CD8-positive, alpha-beta memory T cell (primary cell): ENCODE measurements at places on chromosomes 5 and 9.

DNA sequence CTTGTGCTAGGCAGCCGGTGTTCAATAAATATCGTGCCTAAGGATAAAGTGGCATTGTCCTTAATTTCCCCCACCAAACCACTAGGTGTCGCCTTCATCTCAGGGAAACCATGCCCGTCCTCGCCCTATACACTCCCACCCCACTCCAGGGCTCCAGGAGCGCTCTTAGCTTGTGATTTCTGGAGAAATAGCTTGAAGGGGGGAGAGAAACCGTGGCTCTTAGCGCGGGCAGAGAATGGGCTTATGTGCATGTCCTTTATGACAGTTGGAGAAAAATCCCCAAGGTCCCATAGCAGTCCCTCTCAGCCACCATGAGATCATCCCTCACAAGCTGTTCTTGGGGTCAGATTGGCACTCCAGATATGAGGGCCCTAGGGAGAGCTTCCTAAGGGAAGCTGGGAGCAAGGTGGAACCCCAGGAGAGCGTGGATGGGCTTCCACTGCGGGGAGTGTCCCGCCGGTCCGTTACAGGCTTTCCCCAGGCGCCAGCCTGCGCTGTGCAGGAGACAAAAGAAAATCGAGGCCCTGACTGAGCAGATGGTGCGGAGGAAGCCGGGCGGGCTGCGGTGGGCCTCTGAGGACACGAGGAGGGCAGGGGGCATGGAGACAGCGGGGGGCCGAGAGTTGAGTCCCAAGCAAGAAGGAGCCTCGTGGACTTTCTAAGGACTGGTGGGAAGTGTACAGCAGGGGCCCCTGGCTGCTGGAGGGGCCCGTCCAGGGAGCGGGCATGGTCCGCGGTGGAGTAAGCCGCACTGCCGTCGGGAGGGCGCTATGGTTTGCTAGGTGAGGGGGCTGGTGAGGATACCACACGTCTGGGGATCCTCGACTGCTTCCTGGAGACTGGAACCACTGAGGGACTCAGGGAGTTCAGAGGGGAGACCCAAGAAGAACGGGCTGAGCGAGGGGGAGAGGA is 750 bp upstream of the NPR2 start:
- peak; percentile 31 for DNase-seq

- DNase-seq = no peak
Observed at GRCh38 chr9:114249424-114250234, 73.3 kb upstream of the ORM1 start.

GRCh38 chr9:88180081-88180765 is 41.9 kb upstream of the SPATA31C2 start:
- no peak for DNase-seq

DNA sequence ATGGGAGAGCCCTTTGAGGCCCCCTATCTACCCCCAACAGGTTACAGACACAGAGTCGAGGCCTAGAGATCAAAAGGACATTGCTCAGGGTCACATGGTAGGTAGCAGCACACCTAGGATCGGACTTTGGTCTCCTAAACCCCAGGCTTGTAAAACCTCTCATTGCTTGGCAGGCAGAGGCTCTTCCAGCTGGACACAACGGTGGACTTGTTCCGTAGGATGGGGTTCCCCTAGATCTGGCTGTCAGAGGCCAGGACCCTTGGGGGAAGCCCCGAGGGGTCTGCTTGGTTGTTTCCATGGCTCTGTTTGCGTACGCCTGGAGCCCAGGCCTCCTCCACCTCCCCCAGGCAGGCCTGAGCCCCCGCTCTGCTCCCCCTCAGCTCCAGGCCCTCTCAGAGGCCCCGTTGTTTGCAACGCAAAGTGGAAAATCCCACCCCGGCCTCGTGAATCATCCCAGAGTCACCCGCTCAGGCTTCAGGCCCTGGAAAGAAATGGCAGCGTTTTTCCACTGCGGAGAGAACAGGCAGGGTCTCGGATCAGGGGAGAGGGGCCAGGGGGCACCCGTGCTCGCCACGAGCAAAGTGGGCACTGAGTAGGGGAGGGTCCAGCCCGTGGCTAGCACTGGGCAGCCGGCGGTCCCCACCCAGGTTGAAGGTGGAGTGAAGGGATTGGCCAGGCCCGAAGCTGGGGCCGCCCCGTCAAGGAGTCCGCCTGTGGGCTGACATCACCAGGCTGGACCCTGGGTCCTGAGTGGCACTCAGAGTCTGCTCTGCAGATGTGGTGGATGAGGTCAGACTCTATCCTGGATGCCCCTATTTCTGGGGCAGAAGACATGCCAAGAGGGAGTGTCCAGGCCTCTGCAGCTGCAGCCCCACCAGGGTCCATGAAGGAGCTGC is 19.8 kb downstream of the COL27A1 start:
- no peak for DNase-seq

- peak; percentile 27 for DNase-seq
Observed at GRCh38 chr5:149294872-149295829, 23.5 kb downstream of the AFAP1L1 start.

- DNase-seq = no peak
Observed at GRCh38 chr5:177473443-177474001, at the start of gene DBN1. DBN1 (minus strand) TSS chr5:177473634; CDS start chr5:177473521, 113 bp downstream.

GRCh38 chr9:85007748-85008147 is 338.2 kb downstream of the NTRK2 start:
- DNase-seq = no peak

DNA sequence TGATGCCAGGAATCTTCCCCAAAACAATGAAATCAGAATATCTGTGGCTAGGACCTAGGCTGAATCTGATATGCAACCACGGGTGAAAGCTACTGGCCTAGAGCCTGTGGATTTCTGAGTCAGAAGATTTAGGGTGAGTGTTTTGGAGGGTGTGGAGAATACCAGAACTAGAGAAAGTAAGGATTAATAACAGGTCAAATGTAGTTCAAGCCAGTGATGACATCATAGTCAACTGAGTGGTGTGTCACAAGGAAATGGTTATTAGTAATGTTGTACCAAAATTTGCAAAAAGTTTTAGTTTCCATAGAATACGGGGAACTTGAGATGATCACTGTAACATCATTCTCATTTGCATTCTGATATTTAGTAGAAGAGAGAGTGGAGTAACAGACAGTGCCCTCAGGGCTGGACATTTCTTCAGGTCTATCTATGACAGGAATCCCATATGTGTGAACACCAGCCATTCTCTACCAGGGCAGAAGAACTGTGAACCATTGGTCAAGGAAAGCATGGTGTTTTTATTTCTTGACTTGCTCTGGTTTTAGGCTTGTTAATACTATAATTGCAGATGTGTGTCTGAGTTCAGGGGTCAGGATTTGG is 3.7 kb downstream of the GALNT12 start:
- DNase-seq = no peak

- no peak for DNase-seq
Observed at GRCh38 chr5:39284552-39284951, 65.2 kb upstream of the FYB1 start.

GRCh38 chr5:146111409-146111808 is 6.0 kb upstream of the PLAC8L1 start:
- no peak for DNase-seq

DNA sequence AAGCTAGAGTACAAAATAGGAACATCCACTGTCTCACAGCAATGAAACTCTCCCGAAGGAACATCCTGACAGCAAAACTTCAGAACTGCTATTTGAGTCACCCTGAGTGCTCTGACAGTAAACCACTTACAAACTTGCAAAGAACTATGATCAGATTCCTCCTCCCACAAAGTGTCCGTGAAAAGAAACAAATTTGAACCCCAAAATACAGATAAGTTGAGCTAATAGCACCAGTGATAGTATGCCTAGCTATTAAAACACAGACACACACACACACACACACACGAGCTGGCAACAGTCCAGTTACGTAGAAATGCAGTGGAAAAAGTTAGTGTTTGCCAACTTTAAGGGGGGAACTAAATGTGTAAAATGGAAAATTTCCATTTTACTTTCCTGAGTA is 3.1 kb upstream of the GLIS3 start:
- DNase-seq = no peak

DNA sequence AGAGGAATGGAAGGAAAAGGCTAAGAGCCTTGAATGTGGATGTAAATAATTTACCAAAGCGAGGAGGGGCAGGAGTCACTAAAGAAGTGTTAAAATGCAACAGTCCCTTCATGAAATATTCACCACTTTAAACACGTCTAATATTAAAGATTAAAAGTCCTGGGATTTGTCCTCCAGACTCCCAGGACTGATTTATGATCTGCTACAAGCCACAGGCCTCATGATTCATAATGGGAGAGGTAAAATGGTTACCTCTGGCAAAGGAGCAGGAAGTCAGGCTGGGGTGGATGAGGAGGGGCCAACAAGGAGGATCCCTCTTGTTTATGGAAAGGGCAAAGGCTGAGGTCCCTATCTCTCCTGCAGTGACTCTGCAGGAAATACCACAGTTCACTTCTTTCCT is 292.4 kb downstream of the TRIM32 start:
- DNase-seq = no peak

DNA sequence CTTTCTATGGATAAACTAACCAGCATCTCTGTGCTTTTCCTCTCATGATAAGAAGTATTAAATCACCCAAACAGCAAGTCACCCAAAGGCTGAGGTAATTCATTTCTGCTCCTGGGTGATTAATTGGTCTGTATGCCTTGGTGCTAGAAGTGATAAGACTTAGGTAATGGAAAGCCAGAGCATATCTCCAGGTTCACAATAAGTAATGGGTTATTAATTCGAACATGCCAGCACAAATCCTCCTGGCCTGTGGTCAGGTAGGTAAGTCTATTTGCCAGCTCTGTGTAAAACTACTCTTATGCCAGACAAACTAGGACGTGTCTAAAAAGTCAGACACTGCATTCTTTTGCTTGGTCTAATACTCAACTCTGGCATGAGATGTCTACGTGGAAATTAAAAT is 11.2 kb upstream of the ENC1 start:
- DNase-seq = no peak

DNA sequence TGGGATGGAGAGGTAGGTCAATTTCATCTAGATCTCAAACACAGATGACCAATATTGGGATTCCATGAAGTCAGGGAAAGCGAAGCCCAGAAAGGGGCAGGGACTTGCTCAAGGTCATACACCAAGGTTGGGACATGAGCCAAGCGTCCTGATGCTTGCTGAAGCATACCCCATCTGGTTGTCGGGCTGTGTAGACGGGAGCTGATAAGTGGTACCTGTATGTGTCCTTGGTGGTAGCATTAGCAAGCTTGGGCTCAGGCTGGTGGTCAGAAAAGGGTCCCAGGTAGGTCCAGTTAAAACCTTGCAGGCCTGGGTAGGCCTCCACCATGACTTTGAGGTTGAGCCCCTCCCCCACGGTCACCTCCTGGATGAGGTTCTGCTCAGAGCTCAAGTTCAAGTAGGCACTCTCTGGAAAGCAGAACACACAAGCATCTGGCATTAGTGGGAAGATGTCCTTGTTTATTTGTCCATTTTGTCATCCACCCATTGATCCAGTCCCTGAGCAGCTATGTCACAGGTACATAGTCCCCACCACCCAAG is 13.2 kb downstream of the CSF1R start:
- DNase-seq = no peak

DNA sequence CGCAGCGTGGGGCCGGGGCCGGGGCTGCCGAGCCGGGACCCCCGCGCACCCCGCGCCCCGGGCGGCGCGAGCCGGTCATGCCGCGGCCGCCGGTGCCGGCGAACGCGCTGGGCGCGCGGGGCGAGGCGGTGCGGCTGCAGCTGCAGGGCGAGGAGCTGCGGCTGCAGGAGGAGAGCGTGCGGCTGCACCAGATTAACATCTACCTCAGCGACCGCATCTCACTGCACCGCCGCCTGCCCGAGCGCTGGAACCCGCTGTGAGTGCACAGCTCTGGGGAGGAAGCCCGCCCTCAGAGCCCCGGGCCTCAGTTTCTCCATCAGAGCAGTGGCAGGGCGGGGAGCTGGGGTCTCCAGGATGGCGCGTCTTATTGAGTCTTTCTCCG is 335 bp downstream of the GALNT12 start:
- no peak for DNase-seq

DNA sequence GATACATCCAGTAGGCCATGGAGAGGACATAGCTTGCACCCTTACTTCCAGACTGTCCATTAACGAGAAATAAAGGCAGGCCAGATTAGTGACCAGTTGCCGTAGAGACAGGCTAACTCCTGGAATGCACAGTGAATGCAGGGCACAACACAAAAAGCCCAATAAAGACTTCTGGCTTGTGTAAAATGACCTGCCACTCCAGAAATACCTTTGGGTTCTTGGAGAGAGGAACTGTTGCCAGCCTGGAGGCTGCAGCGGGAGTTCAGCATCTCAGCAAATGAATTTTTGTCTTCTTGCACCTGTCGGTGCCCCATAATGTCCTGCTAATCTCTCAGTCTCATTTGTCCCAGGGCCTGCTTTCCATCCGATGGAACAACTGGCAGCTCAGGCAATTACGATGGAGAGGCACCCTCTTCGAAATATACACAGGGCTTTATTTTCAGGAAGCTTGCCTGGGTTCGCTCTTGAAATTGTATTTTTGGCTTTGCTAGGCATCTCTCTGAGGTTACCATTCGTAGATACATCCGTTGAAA is 538.8 kb upstream of the ZNF462 start:
- no peak for DNase-seq

GRCh38 chr5:120655828-120656435 is 191.8 kb downstream of the PRR16 start:
- no peak for DNase-seq

- no peak for DNase-seq
Observed at GRCh38 chr5:124949862-124950261, 203.4 kb upstream of the ZNF608 start.

DNA sequence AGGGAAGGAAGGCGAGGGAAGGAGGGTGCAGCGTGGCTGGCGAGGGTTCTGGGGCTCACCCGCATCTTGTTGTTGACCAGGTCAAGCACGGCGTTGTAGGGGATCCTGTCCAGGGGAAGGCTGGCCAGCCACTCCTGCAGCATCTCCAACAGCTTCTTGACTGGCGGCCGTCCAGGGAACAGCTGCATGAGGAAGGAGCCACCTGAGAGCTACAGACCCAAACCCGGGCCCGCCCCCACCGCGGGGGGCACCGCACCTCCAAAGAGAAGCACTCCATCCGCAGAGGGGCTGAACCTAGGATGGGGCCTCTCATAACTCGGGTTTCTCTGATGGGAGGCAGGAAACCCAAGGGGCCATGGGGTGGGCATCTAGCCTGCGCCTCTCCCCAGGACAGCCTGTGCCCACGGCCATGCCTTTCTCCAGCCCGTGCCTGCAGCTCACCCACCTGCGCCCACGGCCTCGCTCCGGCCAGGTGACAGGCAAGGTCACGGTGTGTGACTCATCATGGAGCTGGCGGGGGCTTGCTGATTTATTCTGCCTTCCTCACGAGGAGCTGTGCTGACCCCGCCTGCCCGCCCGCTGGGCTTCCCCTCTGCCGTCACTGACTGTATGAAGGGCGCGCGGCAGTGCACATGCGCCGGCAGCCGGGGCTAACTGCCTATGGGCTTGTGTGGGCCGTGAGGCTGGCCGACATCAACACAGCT is 11.8 kb upstream of the LHX3 start:
- no peak for DNase-seq

DNA sequence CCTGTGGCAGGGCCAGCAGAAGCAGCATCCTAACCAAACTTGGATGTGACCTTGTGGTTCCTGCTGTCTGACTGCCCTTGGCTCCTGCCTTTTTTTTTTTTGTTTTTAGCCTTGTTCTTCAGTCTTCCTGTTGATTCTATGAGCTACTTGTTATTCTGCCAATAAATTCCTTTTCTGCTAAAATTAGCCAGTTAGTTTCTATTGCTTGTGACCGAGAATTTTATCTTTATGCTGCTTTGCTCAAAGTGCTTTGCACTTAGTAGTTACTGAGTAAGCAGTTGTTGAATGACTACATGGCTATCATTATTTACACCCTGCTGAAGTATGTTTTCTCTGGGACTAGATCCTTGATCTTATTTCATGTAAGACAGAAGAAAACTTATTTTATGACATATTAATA is 20.8 kb upstream of the ATG10 start:
- DNase-seq = no peak
